ENCODE measurements at places on chromosomes 7 and 10.

DNA sequence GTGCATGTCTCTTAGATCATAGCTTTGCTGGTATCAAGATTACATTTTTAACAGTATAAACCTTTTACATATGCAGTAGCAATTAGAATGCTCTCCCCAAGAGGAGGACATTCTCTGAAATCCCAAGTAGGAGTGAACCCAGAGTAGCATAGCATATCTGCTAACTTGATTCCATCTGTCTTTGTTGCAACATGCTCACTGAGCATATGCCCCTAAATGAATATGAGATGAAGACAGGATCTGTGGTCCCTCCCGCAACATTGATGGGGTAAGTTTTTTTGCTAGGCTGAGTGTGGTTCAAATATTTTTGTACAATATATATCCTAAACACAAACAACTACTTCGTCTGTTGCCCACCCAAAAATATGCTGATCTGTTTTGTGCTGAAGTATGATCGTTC lies 534.2 kb upstream of the C7orf33 start:
- H3K36me3 ChIP-seq: no peaks in the 10 kb centered on the region
- DNase-seq: no peak
- H3K27ac ChIP-seq: no peak overlapping the region
- H3K4me1 ChIP-seq: no peaks in the 10 kb centered on the region

- no peaks in the 10 kb centered on the region for H3K36me3 ChIP-seq
- DNase-seq: no peak
- H3K4me1 ChIP-seq: no peaks in the 10 kb centered on the region
- H3K27ac ChIP-seq: no peak overlapping the region
These were observed 6.4 kb downstream of the CARD11 start for GRCh38 chr7:3037259-3037658.

DNA sequence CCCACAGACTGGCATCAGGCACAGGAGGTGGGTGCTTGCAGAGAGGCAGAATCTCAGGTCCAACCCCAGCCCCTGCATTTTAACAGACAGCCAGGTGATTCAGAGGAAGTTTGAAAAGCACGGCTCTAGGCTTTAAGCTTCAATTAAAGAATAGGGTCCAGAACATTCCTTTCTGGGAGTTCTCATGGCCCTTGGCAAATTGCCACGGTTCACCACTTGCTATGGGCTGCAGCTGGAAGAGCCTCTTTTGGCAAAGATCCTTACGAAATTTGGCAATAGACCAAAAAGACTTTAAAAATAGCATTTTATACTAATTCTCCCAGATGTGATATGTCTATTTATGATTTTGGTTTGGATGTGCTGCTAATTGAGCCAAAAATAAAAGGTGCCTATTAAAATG lies 148.1 kb downstream of the ITGA8 start:
- no peaks in the 10 kb centered on the region for H3K27me3 ChIP-seq
- H3K27ac ChIP-seq: no peak overlapping the region
- H3K36me3 ChIP-seq: no peaks in the 10 kb centered on the region

GRCh38 chr7:93717217-93717900 lies 142.8 kb upstream of the CALCR start:
- no peak overlapping the region for H3K4me3 ChIP-seq
- H3K36me3 ChIP-seq: no peaks in the 10 kb centered on the region
- peaks cover 3% of the 10 kb centered on the region for H3K27me3 ChIP-seq

- H3K4me3 ChIP-seq: no peak overlapping the region
- H3K27ac ChIP-seq: no peak overlapping the region
- DNase-seq: no peak
- no peaks in the 10 kb centered on the region for H3K27me3 ChIP-seq
- H3K36me3 ChIP-seq: no peaks in the 10 kb centered on the region
These were observed 457.6 kb downstream of the LRMDA start for GRCh38 chr10:75889051-75889450.

- H3K4me3 ChIP-seq: no peak overlapping the region
- DNase-seq: no peak
- H3K27me3 ChIP-seq: no peaks in the 10 kb centered on the region
- no peaks in the 10 kb centered on the region for H3K4me1 ChIP-seq
- H3K27ac ChIP-seq: no peak overlapping the region
These were observed 41.5 kb upstream of the NMT2 start for GRCh38 chr10:15209827-15210509.

- no peaks in the 10 kb centered on the region for H3K36me3 ChIP-seq
- no peaks in the 10 kb centered on the region for H3K27me3 ChIP-seq
- H3K27ac ChIP-seq: no peak overlapping the region
- no peaks in the 10 kb centered on the region for H3K4me1 ChIP-seq
- no peak overlapping the region for H3K4me3 ChIP-seq
These were observed 97.9 kb upstream of the PALS2 start for GRCh38 chr7:24475166-24475961.

- H3K27me3 ChIP-seq: no peaks in the 10 kb centered on the region
- peak overlapping the region; percentile 65 for H3K27ac ChIP-seq
- peaks cover 24% of the 10 kb centered on the region for H3K4me1 ChIP-seq
- H3K4me3 ChIP-seq: peak overlapping the region; percentile 93
- DNase-seq: no peak
These were observed 812 bp downstream of the PROSER2 start for GRCh38 chr10:11823989-11824346.

DNA sequence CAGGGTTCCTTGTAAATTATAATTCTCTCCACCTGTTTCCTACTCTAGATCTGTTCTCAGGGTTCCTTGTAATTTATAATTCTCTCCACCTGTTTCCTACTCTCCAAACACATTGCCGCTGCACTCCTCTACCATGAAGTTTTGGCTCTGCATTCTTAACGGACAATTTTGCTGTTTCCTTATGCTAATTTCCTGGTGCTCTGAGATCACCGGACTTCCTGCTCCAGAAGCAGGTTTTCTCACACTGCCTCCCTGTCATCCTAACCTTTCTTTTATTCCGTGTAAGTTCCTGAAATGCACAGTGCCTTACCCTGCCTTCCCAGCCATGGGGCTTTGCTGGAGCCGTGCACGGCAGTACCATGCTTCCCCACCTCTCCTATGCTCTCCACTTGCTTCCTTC lies 256.8 kb downstream of the PLXNA4 start:
- H3K27me3 ChIP-seq: peaks cover 15% of the 10 kb centered on the region
- no peaks in the 10 kb centered on the region for H3K36me3 ChIP-seq
- peaks cover 3% of the 10 kb centered on the region for H3K4me1 ChIP-seq

DNA sequence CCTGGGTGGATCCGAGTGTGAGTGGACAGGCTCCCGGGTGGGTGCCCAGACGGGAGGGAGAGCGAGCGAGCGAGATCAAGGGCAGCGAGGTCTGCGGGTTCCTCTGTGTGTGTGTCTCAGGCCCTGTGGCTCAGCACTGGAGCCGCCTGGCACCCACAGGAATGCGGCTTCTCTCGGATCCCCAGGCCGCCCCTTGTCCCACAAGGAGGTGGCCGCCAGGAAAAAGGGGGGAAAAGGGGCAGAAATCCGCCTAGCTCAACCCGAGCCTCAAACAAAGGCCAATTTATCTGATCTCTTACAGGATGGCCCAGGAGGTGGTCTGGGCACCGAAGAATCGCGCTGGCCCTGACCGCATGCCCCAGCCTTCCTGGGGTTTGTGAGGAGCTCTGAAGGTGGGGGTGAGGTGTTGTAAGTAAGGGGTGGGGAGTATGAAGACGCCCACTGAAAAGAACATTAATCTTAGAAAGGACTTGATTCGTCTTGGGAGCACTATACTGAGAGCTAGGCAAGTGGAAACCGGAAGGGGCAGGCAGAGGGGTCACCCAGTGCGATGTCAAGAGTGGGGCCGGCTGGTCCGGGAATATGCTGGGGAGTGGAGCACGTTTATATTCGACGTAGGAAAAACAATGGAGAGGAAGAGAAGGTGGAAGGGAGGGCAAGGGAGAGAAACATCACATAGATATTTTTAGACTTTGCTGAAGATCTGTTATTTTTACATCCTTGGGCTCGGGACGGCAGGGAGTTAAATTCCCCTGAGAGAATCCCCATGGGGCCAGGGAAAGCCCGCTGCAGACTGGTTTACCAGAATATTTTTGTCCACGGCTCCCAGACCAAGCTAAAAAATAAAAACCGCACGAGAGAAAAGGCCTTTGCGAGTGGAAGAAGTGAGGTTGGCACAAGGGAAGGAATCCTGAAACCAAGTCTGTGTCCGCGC lies 7.2 kb downstream of the DLX5 start:
- peaks cover 59% of the 10 kb centered on the region for H3K27me3 ChIP-seq

DNA sequence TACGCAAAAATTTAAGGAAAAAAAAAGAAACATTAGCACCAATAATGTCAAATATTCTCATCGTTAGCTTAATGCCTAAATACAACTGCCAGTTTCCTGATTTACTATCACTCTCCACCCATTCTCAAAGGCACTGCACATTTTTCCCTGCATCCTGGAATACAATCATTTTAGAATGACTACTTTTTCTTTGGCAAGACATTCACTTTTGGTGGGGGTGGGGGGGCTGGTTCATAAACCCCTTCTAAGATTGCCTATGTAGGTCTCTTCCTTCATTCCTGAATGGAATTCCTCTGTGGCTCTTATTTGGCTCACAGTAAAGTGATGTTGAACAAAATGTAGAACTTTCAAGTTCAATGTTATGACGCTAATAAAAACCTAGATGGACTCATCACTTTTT lies 74.3 kb downstream of the RNLS start:
- no peaks in the 10 kb centered on the region for H3K27me3 ChIP-seq
- H3K4me3 ChIP-seq: no peak overlapping the region
- H3K4me1 ChIP-seq: no peaks in the 10 kb centered on the region
- no peak for DNase-seq
- H3K27ac ChIP-seq: no peak overlapping the region

GRCh38 chr10:19970717-19971116 lies 154.5 kb downstream of the PLXDC2 start:
- no peak overlapping the region for H3K4me3 ChIP-seq
- peaks cover 18% of the 10 kb centered on the region for H3K4me1 ChIP-seq
- H3K36me3 ChIP-seq: no peaks in the 10 kb centered on the region
- H3K27me3 ChIP-seq: no peaks in the 10 kb centered on the region

DNA sequence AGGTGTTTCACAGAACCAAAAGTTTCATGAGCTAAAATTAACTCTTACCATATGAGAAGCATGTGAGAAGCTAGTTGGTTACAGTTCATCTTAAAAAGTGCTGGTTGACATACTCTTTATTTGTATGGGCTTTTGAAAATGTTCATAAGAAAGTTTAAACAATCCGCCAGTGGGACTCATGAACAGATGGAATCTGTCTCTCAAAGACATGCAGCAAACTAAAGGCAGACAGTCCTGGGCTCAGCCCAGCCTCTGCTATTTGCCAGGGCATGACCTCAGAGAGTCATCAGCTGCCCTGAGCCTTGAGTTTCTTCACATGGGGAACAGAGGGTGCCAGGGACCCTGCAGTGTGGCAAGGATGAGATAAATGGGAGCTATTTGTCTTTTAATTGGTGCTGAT lies 3.2 kb downstream of the PYROXD2 start:
- H3K27ac ChIP-seq: no peak overlapping the region
- H3K4me1 ChIP-seq: peaks cover 15% of the 10 kb centered on the region
- H3K4me3 ChIP-seq: no peak overlapping the region
- no peaks in the 10 kb centered on the region for H3K27me3 ChIP-seq
- no peaks in the 10 kb centered on the region for H3K36me3 ChIP-seq

- no peak overlapping the region for H3K4me3 ChIP-seq
- no peaks in the 10 kb centered on the region for H3K36me3 ChIP-seq
- no peaks in the 10 kb centered on the region for H3K4me1 ChIP-seq
- H3K27ac ChIP-seq: no peak overlapping the region
- no peaks in the 10 kb centered on the region for H3K27me3 ChIP-seq
These were observed 71.7 kb downstream of the GNAT3 start for GRCh38 chr7:80439894-80440821.

- peaks cover 18% of the 10 kb centered on the region for H3K27me3 ChIP-seq
- no peak overlapping the region for H3K4me3 ChIP-seq
- H3K36me3 ChIP-seq: no peaks in the 10 kb centered on the region
- no peak overlapping the region for H3K27ac ChIP-seq
These were observed 364.8 kb downstream of the TNS3 start for GRCh38 chr7:47217086-47217485.

Measured in keratinocyte (primary cell).